MM.1S (cell line): ENCODE measurements at places on chromosomes 11 and 22.

DNA sequence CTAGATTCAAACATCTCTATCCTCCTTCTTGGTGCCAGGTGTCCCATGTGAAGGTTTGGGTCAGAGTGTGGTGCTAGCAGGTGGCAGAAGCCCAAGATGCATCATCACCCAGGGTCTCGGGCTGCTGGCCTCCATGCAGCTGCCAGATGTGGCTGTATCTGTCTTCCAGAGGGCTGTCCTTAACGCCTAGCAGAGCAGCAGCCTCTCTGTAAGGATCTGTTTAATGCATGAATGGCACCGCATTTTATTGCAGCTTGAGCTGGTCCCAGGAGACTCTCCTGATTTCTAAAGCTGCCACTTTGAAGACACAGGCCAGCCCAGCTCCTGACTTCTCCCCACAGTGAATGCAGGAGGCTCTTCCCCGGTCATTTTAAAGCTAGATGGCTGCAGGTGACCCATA, 26.3 kb downstream of the SLC1A2 start:
- no peak for DNase-seq

- DNase-seq: no peak
Observed at GRCh38 chr11:131274233-131274632, 96.2 kb upstream of the NTM start.

DNA sequence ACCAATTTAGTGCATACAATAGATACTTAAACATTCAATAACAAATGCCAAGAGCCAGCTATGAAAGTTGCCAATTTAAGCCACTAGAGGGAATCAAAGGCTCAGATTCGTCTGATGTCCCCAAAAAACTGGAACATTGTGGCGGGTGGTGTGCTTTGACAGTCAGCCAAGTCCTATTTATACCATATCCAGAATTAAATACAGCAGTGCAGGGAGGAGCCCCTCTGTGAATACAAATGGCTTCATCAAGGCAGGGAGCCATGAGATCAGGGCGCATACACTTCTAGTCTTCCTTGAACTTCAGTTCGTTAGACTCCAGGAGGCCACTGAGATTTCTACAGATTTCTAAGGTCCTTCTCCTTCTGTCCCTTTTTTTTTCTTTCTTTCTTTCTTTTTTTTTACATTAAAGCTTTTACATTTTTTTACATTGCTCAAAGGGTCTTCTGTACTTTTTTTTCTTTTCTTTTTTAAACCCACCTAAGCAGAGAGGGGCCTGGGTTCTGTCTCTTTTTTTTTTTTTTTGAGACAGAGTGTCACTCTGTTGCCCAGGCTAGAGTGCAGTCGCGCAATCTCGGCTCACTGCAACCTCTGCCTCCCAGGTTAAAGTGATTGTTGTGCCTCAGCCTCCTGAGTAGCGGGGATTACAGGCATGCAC, 41.5 kb upstream of the HSPA8 start:
- DNase-seq: peak; percentile 60

DNA sequence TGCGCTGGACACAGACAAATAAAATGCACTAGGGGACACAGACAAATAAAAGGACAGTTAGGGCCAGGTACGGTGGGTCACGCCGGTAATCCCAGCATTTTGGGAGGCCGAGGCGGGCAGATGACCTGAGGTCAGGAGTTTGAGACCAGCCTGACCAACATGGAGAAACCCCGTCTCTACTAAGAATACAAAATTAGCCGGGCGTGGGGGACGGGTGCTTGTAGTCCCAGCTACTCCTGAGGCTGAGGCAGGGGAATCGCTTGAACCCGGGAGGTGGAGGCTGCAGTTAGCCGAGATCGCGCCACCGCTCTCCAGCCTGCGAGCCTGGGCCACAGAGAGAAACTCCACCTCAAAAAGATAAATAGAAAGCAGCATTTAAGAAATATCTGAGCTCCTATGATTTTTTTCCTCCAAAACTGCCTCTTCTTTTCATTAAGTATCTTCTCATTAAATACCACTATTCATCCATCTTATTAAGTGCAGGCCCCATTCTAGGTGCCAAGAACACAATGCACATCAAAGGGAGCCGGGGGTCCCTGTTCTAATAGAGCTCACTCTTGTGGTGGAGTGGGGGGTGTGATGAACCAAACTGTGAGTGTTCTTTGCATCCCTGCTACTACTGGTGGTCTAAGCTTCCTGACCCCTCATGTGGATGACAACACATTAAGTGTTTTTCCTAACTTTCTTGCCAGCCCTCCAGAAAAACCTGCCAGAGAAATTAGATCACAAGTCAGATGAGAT, 766 bp upstream of the ZNHIT2 start:
- no peak for DNase-seq

- peak; percentile 43 for DNase-seq
Observed at GRCh38 chr11:43943372-43943930, 1.0 kb downstream of the C11orf96 start.

- DNase-seq: no peak
Observed at GRCh38 chr11:702462-703461, 3.3 kb upstream of the EPS8L2 start.

- no peak for DNase-seq
Observed at GRCh38 chr11:76694664-76695063, 24.1 kb upstream of the LRRC32 start.

- DNase-seq: no peak
Observed at GRCh38 chr11:123213307-123213771, 18.3 kb upstream of the CLMP start.

- no peak for DNase-seq
Observed at GRCh38 chr22:32355760-32356159, 1.9 kb upstream of the RFPL3 start.

DNA sequence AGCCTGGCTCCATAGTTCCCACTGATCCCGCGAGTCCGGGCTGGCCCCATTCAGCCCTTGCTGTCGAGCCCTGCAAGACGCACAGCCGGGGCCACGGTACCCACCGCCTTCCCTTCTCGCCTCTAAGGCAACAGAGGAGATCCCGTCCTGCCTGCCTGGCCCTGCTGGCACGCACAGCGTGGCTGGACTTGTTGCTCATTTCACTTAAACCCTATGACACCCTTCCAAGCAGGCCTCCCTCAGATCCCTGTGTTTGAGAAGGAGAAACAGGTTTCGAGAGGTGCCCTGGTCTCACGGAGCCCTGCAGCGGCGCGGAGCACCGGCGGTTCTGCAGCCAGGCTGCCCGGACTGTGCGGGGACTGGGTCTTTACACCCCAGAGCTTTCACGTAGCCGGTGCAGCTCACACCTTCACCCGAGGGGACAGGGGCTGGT, 1048.4 kb downstream of the BRD1 start:
- no peak for DNase-seq
